Karpas-422 (cell line): ENCODE measurements at places on chromosomes 7 and 10. TPM values are rescaled to one million over a fixed set of nuclear protein-coding genes. Genes with fewer than 3 reads are reported as not detected.

The NYAP1 gene
- not detected in 2 replicates for total RNA-seq

The TMEM196 gene
- not detected in 2 replicates for total RNA-seq

The CLEC2L gene
- total RNA-seq: not detected in 2 replicates

The CALN1 gene
- not detected in 2 replicates for total RNA-seq

The MAP3K8 gene
- 51.5 and 69.8 TPM in 2 replicates for total RNA-seq

The PPP1R9A gene
- total RNA-seq: not detected in 2 replicates

The IGFBP1 gene
- total RNA-seq: not detected in 2 replicates

The ECHS1 gene
- total RNA-seq: 37.3 and 71.9 TPM in 2 replicates

The PNLIP gene
- total RNA-seq: not detected in 2 replicates

GRCh38 chr10:11012421-11013295, 5.0 kb upstream of the CELF2 start:
- no peak overlapping the region for H3K4me3 ChIP-seq
- DNase-seq: no peak

GRCh38 chr10:33556620-33557019, 222.2 kb upstream of the NRP1 start:
- no peak overlapping the region for H3K4me3 ChIP-seq
- no peak for DNase-seq
- H3K4me1 ChIP-seq: no peaks in the 10 kb centered on the region
- no peaks in the 10 kb centered on the region for H3K27me3 ChIP-seq

- H3K27ac ChIP-seq: no peak overlapping the region
- no peaks in the 10 kb centered on the region for H3K4me1 ChIP-seq
- no peak for DNase-seq
- H3K36me3 ChIP-seq: peaks cover 7% of the 10 kb centered on the region
- no peaks in the 10 kb centered on the region for H3K27me3 ChIP-seq
- no peak overlapping the region for H3K4me3 ChIP-seq
These were observed 28.4 kb downstream of the PFKFB3 start for GRCh38 chr10:6231146-6231545.

DNA sequence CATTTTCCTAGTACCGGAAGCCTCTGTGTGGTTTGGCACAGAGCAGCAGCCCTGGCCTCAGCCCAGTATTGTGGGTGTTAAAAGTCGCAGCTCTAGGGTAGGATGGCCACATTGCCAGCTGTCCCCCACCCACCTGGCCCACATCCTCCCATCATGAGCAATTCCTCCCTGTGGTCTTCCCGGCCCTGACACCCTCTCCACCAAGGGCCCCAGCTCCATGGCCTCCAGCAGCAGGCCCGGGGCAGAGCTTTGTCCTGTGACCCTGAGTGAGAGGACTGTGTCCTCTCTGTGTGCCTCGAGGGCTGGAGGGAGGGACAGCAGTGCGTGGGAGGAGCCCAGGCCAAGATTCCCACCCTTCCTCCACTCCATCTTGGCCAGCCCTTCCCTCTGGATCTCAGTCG, 93.7 kb downstream of the MYL10 start:
- DNase-seq: no peak
- H3K4me3 ChIP-seq: no peak overlapping the region
- H3K27ac ChIP-seq: no peak overlapping the region
- no peaks in the 10 kb centered on the region for H3K36me3 ChIP-seq

DNA sequence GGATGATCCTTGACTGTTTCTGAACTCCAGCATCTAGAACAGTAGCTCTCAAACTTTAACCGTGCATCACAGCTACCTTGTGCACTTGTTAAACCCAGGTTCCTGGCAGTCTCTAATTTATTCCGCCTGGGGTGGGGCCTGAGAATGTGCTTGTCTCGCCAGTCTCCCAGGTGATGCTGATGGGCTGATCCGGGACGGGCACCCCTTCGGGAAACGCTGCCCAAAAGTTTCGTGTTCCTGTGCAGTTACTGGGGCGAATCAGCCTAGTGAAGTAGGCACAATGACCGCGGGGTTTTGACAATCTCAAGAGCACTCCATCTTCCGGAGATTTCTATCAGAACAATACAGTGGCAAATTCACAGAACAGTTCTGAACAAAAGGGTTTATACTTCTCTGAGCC, 29.9 kb downstream of the ADCYAP1R1 start:
- no peak for DNase-seq
- no peaks in the 10 kb centered on the region for H3K27me3 ChIP-seq

GRCh38 chr7:7220821-7221220, 38.5 kb downstream of the C1GALT1 start:
- H3K27ac ChIP-seq: no peak overlapping the region
- no peak overlapping the region for H3K4me3 ChIP-seq
- peaks cover 6% of the 10 kb centered on the region; the same call in 1 of the 2 replicates for H3K4me1 ChIP-seq
- H3K27me3 ChIP-seq: no peaks in the 10 kb centered on the region
- no peak for DNase-seq

- no peaks in the 10 kb centered on the region for H3K36me3 ChIP-seq
- no peak for DNase-seq
- no peak overlapping the region for H3K27ac ChIP-seq
- no peaks in the 10 kb centered on the region for H3K4me1 ChIP-seq
These were observed 7.3 kb downstream of the GPR37 start for GRCh38 chr7:124758327-124758726.

- H3K4me3 ChIP-seq: no peak overlapping the region
- H3K27ac ChIP-seq: no peak overlapping the region
- no peaks in the 10 kb centered on the region for H3K27me3 ChIP-seq
- H3K4me1 ChIP-seq: peaks cover 9% of the 10 kb centered on the region
- DNase-seq: peak; percentile 79
These were observed 149.8 kb upstream of the HDAC9 start for GRCh38 chr7:18345641-18346234.

DNA sequence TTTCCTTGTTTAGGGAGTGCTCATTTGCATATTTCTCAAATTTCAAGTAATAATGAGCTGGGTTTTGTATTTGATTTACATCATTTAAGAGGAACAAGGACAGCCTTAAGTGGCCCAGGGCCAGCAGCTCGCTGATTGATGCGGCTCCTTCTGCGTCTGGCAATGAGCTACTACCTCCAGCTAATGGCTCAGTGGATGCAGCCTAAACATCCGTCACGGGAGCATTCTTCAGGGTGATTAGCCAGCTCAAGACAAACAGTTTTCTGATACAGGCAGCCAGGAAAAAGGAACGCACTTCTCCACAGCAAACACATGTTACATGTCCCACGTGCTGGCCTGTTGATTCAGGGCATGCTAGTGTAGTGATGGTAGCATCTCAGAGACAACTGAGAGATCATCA, 169.3 kb upstream of the TCERG1L start:
- H3K27ac ChIP-seq: no peak overlapping the region
- no peaks in the 10 kb centered on the region for H3K27me3 ChIP-seq
- no peaks in the 10 kb centered on the region for H3K4me1 ChIP-seq

DNA sequence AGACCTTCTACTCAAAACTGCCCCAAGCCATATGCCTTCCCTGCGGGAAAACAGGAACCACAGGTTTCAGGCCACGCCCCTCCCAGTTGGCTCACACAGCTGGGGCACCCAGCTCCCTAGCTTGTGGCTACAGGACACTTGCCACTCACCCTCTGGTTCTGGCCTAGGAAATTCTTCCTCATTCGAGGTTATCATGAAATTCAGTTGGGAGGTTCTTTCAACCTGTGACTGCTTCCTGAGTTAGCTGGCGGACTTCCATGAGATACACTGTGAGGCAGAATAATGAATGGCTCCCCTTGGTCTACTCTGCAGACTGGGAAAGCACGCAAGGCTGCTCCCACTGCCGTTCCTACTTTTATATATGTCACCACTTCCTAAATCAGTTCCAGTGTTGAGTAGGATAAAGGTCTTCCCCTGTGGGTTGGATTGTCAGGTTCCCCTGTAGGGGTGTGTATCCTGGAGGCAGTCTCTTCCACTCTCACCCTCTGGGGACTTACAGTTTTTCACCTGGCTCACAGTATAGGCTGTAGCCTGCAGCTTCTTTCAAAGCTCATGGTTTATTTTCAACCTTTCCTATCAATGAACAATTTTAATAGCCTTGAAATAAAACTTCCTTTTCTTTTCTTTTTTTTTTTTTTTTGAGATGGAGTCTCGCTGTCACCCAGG, 37.0 kb downstream of the GPR22 start:
- no peaks in the 10 kb centered on the region for H3K36me3 ChIP-seq
- peaks cover 7% of the 10 kb centered on the region for H3K4me1 ChIP-seq

GRCh38 chr7:22123139-22123538, 177.4 kb upstream of the CDCA7L start:
- no peak for DNase-seq
- no peaks in the 10 kb centered on the region for H3K27me3 ChIP-seq
- H3K4me3 ChIP-seq: no peak overlapping the region
- H3K36me3 ChIP-seq: peaks cover 55% of the 10 kb centered on the region; the same call in 1 of the 2 replicates

DNA sequence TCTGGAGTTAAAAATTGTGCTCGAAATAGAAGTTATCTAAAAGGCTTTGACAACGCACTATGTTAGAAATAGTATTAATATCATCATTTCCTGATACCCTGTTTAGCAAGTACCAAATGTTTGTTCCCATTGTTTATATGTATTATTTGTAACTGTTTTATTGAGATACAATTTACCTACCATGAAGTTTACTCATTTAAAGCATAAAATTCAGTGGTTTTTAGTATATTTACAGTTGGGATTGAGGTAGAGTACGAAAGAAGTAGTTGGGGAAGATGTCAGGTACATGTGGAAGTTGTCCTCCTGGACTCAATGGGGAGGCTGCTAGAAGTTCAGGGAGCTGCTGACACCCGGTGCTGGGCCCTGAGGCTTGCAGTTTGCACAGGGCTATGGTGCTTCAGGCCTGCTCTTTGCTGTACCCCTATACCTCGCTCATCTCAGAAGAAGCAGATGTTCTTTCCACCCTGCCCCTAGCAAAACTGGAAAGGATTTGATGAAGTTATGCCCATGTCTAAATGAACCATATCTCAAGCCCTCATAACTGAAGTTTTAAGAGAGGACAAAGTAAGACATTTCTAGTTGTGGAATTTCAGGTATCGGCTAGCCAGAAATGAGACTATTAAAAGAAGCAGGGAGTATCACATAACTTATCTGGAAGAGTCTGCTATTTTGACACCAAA, 25.2 kb upstream of the WNT16 start:
- H3K4me3 ChIP-seq: no peak overlapping the region
- DNase-seq: no peak
- no peaks in the 10 kb centered on the region for H3K4me1 ChIP-seq
- no peaks in the 10 kb centered on the region for H3K36me3 ChIP-seq

- H3K4me3 ChIP-seq: no peak overlapping the region
- no peaks in the 10 kb centered on the region for H3K4me1 ChIP-seq
- no peak for DNase-seq
- H3K27me3 ChIP-seq: no peaks in the 10 kb centered on the region
These were observed 6.4 kb downstream of the OR2F1 start for GRCh38 chr7:143960813-143961610.

GRCh38 chr10:95821720-95822119, 65.8 kb downstream of the ENTPD1 start:
- H3K4me3 ChIP-seq: no peak overlapping the region
- H3K27me3 ChIP-seq: no peaks in the 10 kb centered on the region
- no peak overlapping the region for H3K27ac ChIP-seq

- no peak overlapping the region for H3K4me3 ChIP-seq
- no peaks in the 10 kb centered on the region for H3K4me1 ChIP-seq
- no peaks in the 10 kb centered on the region for H3K36me3 ChIP-seq
- H3K27ac ChIP-seq: no peak overlapping the region
- DNase-seq: no peak
- no peaks in the 10 kb centered on the region for H3K27me3 ChIP-seq
These were observed 23.7 kb downstream of the PRKAR2B start for GRCh38 chr7:107068156-107068555.

- DNase-seq: no peak
- H3K27me3 ChIP-seq: no peaks in the 10 kb centered on the region
- H3K4me3 ChIP-seq: no peak overlapping the region
These were observed 30.4 kb downstream of the PDLIM1 start for GRCh38 chr10:95260397-95260881.

- H3K36me3 ChIP-seq: no peaks in the 10 kb centered on the region
- peak; percentile 88 for DNase-seq
- no peak overlapping the region; the same call in 1 of the 2 replicates for H3K4me3 ChIP-seq
- H3K4me1 ChIP-seq: peaks cover 34% of the 10 kb centered on the region
- peak overlapping the region; percentile 99 for H3K27ac ChIP-seq
These were observed 76.5 kb upstream of the FGL2 start for GRCh38 chr7:77276120-77276519.

DNA sequence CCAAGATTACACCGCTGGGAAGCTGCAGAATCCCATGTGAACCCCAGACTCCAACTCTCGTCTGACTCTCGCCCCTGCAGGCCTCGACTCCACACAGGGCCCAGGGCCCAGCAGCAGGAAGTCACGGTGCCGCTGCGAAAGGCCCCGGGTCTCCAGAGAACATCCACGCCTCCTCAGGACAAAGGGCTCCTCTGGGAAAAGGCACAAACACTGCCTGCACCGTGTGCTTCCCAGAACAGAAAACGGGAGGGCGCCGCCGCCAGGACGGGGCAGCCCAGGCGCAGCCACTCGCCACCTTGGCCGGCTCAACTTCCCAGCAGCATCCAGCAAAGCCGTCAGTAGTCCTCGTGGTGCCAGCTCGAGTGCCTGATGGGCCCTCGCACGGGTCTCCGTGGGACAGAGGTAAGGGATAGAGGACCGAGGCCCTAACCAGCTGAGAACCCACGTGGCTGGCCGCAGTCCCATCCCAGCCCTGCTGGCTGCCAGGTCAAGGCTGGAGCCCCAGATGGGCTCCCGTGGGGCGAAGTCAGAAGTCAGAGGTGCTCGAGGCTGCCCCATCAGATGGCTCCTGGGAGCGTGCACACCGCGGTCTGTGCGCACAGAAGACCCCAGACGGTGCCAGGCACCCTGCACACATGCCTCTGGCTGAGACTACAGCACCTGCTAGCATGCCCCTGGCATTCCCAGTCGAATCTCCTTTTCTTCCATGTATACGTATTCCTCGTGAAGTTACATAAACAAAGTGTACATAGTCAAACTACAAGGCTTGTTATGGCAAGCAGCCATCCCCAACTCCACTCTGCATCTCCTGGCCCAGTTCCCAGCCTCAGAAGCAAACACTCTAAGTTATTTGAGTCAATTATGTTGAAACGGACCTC, 60.2 kb downstream of the MAD1L1 start:
- no peaks in the 10 kb centered on the region for H3K27me3 ChIP-seq
- no peak overlapping the region for H3K27ac ChIP-seq
- DNase-seq: no peak
- no peak overlapping the region for H3K4me3 ChIP-seq
- no peaks in the 10 kb centered on the region for H3K4me1 ChIP-seq
- H3K36me3 ChIP-seq: no peaks in the 10 kb centered on the region

- no peak for DNase-seq
- H3K27ac ChIP-seq: no peak overlapping the region
- H3K4me3 ChIP-seq: no peak overlapping the region
These were observed 212.7 kb downstream of the TMEM178B start for GRCh38 chr7:141286522-141286921.

- no peaks in the 10 kb centered on the region for H3K27me3 ChIP-seq
- no peak for DNase-seq
- H3K4me3 ChIP-seq: no peak overlapping the region
- no peaks in the 10 kb centered on the region for H3K4me1 ChIP-seq
- H3K27ac ChIP-seq: no peak overlapping the region
- H3K36me3 ChIP-seq: no peaks in the 10 kb centered on the region
These were observed 173.9 kb downstream of the ELFN1 start for GRCh38 chr7:1843921-1844335.

GRCh38 chr7:98907570-98907969, 29.2 kb downstream of the TRRAP start:
- peaks cover 37% of the 10 kb centered on the region for H3K36me3 ChIP-seq
- no peaks in the 10 kb centered on the region for H3K4me1 ChIP-seq
- DNase-seq: no peak
- H3K4me3 ChIP-seq: no peak overlapping the region
- no peak overlapping the region for H3K27ac ChIP-seq
